ENCODE measurements at places on chromosomes 16 and 17.
A peak's percentile ranks its signal among the peaks of the same experiment; 100 is the strongest.

DNA sequence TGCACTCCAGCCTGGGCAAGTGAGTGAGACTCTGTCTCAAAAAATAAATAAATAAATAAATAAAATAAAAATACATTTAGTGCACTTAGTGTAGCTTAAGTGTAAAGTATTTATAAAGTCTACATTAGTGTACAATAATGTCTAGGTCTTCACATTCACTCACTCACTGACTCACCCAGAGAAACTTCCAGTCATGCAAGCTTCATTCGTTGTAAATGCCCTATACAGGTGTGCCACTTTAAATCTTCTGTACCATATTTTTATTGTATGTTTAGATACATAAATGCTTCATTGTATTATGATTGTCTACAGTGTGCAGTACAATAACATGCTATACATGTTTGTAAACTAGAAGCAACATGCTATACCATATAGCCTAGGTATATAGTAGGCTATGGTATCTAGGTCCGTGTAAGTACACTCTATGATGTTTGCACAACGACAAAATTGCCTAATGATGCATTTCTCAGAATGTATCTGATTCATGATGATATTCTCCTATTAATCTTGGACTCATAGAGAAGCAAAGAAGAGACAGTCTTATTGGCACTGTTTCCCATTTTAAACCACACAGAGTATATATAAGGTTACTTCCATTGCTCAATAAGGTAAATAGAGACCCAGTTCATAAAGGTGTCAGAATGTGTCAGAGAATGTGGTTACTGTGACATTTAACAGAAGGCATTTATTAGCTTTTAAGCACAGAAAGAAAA is 1314.9 kb downstream of the CDH11 start:
- DNase-seq, result no peak

DNA sequence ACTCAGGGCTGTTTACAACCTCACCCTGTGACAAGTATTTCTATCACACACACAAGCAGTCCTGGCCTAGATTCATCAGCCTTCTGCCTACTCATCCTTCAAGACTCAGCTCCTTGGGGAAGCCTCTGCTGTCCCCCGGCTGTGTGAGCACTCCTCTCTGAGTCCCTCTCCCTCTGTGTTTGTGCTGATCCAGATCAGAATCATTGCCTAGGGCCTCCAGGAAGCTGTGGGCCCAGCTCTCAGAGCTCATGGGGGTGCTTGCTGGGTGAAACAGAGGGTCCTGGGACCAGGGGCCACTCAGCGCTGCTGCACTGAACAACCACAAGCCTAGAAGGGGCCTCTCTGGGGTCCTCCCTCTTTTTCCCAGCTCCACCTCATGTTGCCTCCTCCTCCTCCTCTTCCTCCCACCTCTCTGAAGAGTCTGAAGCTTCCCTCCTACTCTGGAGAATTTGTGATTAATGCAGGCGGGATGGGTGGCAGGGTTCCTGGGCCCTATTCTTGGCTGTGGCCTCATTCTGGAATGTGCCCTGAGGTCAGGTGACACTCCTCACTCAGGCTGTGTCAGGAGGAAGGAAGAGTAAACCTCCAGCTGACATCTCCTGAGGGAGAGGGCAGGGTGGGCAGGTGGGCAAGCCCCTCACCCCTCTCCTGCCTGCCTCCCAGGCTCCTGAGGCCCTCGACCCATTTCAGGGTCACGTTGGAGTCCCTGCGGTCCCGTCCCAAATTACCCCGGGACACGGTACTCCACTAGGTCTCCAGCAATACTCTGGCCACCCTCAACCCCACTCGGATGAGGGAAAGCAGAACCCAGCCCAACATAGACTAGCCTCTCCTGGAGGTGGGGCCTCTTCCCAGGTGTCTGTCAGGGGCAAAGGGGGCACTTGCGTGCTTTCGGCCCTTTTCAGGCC is 10.1 kb downstream of the WFIKKN2 start:
- no peak for DNase-seq

DNA sequence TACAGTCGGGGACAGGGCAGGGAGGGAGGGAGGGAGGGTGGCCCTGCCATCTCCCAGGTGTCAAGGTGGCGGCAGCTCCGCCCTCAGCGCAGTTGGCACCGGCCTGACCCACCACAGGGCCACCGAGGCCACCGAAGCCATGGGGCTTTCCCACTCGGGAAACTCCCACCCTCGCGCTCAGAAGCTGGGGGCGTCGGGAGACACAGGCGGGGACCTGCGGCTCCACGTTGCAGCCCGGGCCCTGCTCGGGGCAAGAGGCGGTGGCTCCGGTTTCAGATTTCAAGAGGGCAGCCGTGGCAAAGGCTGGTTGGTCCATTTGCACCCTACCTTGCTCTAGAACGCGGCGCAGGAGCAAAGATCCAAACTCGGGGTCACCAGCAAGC is 544 bp downstream of the CYB561 start:
- DNase-seq, result peak; percentile 21

DNA sequence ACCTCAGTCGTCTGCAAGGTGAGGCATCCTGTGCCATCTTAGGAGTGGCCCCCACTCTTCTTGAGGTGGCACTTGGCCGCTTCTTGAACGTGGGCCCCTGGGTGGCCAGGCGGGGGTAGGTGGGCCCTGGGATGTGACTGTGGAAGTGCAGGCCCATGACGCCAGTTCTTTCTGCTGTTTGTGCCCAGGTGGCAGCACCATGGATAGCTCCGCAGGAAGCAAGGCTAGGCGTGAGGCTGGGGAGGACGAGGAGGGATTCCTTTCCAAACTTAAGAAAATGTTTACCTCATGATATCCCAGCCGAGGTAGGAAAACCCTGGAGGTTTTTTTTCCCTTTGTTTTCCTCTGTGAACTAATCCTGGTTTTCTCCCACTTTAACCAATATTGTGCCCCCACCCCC is 19.8 kb downstream of the NMRAL1 start:
- DNase-seq, result no peak

DNA sequence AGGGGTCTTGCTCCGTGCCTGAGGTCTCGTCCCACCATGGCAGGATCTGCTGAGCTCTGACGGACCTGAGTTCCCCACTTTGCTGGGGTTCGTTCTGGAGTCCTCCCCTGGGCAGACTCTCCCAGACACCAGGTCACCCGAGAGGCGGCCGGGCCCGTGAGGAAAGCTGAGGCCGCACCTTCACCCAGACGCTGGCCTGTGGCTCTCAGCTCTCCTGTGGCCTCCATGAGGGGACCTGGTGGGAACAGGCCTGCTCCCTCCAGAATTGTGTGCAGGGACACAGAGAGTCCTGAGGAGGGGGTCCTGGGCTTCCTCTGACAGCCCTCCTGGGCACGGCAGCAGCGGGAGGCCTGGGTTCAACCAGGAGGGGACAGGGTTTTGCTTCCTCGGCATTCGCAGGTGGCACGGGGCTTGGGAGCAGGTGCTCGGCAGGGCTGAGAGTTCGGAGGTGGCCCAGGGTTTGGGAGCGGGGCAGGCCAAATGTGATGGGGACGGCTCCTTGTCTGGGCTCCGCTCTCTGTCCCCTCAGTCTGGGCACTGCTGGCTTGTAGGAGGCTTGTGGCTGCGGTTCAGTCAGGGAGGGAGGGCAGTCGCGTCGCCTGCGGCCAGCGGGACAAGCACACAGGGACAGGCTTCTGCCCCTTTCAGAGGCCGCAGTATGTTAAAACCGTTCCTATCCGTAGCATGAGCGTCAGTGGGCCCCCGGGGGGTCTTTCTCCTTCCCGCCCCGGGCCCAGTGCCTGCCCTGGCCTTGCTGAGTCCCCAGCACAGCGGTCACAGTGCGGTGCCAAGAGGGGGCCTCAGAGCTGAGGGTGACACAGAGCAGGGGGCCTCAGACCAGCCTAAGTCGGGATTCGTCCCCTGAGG is 8.1 kb upstream of the SNAI3 start:
- no peak for DNase-seq

GRCh38 chr16:47612711-47613110 is 151.6 kb downstream of the PHKB start:
- DNase-seq, result no peak

- DNase-seq, result no peak
Measured at GRCh38 chr17:39716073-39716818, 14.1 kb downstream of the MIEN1 start.

DNA sequence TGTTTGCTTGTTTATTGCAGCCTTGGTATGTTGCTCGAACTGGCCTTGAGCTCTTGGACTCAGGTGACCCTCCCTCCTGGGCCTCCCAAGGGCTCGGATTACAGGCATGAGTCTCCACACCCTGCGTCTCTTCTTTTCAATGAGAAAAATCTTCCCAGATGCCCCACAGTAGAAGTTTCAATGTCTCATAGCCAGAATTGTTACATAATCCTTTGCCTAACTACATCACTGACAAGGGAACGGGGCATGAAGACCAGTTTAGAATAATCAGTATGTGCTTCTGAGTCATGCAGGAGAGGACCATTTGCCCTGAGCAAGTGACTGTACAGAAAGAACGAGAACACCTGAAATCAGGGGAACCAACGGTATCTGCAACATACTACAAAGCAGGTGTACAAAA is 61.9 kb upstream of the RBBP6 start:
- no peak for DNase-seq

DNA sequence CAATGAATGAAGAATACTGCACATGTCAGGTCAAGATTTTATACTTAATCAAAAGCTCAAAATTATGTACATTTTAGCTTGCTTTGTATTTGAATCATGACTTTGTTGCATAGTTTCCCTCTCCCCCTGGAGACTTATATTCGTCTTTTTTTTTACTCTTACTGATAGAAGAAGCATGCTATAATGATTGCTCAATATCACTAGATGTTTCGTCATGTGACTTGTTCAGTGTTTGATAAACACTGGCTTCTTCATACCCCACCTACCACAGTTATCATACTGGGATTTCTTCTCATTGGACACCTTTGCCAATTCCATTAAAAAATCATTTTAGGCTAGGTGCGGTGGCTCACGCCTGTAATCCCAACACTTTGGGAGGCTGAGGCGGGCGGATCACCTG is 148.7 kb downstream of the FTO start:
- DNase-seq, result no peak

- DNase-seq, result no peak
Measured at GRCh38 chr16:78784771-78785170, 685.3 kb downstream of the WWOX start.

DNA sequence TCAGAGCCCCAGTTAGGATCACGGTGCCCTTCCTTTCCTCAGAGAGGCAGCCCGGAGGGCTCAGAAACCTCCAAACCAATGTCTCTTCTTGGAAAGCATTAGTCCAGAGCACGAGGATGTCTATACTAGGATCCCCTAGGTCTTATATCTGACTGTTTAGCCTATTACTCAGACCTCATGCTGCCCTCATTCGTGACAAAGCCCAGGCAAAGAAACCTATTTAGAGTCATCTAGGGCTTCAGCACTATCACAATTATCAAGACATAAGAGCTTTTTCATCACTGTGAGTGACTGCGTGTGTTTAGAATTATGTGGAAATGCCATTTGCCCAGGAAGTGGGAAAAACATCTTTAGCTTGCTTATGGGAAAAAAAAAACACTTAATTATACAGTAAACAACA is 159.8 kb upstream of the NOL11 start:
- no peak for DNase-seq

DNA sequence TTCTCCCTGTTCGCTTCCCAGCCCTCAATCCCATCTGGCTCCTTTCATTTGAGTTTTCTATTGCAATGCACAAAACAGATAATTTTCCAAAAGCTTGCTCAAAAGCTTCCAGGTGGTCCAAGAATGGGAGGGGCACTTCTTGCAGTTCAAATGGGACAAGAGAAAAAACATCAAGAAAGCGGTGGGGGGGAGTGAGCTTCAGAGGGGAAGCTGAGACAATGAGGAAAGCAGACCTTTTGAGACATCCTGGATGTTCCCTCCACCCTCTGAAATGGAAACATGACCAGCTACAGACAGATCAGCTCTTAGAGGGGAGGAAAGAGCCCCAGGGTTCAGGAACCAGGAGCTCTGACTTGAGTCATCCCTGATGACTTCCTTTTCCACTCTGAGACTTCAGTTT is 368.2 kb downstream of the SLC39A11 start:
- no peak for DNase-seq

DNA sequence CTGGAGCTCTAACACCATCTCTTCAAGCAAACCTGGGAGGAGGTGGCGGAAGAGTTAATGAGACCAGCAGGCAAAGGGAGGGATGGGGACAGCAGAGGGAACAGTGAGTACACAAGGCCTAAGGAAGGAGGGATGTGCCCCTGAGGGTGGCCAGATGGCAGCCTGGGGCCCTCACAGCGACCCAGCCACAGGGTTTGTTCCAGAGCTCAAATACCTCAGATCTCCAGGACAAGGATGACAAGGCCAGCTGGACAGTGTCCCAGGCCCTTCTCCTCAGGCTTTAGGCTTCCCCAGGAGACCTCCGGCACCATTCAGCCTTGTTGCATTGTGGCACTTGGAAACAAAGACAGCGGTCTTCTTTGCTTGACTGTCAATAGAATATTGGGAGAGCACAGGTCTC is 14.9 kb downstream of the CDIP1 start:
- DNase-seq, result no peak

GRCh38 chr16:16108759-16109158 is 114.5 kb downstream of the ABCC6 start:
- DNase-seq, result no peak

DNA sequence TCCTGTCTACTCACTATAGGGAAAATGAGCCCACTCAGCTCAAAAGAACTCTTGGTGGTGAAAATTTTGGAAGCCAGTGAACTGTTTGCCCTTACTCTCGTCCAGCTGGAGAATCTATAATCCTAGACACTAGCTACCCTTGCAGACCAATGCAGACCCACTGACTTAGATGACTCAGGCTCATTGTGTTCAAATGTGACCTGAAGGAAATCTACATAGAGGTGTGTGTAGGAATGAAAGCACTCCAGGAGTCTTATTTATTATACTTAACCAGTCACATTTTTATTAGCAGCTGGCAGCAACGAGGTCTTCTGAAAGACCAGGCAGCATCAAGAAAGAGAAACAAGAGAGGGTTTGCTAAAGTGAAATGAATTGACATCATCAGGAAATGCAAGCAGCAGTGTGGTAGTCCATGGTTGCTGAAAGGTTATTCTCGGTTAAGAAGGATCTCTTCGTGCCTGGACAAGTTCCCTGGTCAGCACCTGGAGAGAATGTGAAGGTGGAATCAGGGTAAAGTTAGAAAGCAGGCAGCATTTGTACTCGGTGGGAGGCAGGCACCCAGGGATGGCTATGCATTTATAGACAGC is 1.4 kb downstream of the KRTAP29-1 start:
- DNase-seq, result no peak

DNA sequence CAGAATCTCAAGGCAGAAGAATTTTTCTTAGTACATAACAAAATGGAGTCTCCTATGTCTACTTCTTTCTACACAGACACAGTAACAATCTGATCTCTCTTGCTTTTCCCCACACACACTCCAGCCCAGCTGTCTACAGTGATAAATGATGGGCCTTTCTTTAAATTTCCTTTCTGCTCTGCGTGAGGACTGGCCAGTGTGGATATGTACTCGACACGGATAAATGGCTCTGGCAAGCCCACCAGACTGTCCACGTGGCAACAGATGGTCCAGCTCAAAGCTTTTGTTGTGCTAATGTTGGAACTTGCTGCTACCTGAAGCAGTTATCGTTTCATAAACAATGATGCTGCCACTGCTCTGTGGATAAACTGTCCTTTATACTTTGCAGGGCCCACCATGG is 410.7 kb downstream of the TMEM114 start:
- DNase-seq, result no peak
